ENCODE measurements at places on chromosomes 16 and 17.

- DNase-seq = no peak
These were observed 68.5 kb upstream of the ATP2A3 start for GRCh38 chr17:4032738-4033137.

DNA sequence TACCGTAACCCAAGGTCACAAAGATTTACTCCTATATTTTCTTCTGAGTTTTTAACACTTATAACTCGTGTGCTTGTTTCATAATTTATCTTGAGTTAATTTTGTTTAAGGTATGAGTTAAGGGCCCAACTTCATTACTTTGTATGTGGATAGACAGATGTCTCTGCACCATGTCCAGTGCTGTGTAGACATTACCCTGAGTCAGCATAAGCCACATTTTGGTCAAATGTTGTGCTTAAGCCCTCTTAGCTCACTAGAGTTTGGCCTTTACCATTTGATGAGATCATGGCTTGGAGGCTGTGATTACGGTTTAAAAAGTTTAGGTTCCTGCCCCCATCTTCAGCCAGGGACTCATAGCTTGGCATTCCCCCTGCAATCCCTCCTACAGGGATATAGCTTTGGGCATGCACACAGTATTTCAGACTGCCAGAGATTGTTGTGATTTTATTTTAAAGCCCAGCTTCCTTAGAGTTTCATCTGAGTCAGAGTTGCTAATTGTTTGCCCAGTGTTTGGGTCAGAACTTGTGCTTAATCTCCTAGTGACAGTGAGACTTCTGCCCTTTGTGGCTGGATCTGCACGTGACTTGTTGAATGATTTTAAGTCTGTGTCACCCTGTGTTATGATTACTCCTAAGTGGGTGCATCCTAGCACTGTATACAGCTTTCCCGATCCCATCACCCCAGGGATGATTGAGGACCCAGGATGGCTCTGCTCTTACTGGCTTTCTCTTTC, 393.1 kb downstream of the CNTNAP4 start:
- DNase-seq = no peak

DNA sequence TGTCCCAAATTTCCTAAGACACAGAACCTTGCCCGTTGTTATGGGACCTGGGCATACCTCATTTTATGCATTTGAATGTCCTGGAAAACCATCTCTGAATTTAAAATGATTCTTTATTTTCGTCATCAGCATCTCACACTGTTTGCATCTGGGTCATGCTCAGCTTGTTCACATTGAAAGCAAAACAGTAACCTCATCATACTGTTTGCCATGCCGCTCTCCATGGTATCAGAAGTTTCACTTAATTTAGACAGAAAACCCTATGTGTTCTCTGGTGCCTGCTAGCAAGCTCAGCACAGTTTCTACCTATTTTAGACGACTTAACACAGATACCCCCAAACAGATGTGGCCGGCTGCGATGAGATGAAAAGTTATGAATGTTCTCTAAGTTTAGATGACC, 292.1 kb downstream of the SNX29 start:
- DNase-seq = no peak

- no peak for DNase-seq
These were observed 548 bp downstream of the TBX2 start for GRCh38 chr17:61400066-61400716.

GRCh38 chr17:41415411-41415810, 9.0 kb downstream of the KRT37 start:
- DNase-seq = no peak

- no peak for DNase-seq
These were observed 91.8 kb downstream of the ASIC2 start for GRCh38 chr17:33201283-33201682.

- DNase-seq = no peak
These were observed 185.3 kb downstream of the AATF start for GRCh38 chr17:37134050-37134449.

DNA sequence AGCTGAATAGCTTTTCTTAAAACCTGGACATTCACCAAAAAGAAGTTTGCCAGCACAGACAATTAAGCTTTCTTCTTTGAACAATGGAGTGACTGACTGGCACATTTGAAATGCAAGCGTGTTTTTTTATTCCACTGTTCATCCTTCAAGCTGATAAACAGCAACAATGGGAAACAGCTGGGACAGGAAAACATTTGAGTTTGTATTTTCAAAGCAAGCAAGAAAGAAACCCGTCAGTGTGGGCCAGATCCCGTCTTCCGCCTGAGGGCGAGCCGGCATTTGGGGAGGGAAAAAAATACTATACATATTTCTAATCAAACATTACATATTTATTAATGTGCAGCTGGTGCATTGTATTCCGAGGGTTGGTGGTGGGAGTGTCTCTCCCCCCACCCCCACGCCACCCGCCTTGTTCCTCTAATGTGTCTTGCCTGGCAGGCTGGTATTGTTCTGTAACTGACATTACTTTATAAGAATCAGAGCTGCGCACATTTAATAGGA, 94.3 kb downstream of the CYLD start:
- no peak for DNase-seq

GRCh38 chr16:64933885-64934284, 188.0 kb downstream of the CDH11 start:
- DNase-seq = no peak

- DNase-seq = no peak
These were observed 987 bp upstream of the HASPIN start for GRCh38 chr17:3722716-3723115.

GRCh38 chr17:5557485-5557884, 26.8 kb downstream of the NLRP1 start:
- DNase-seq = no peak

GRCh38 chr17:19975601-19976000, 2.0 kb downstream of the AKAP10 start:
- no peak for DNase-seq

- DNase-seq = no peak
These were observed 105.2 kb downstream of the ABCA8 start for GRCh38 chr17:68849673-68850610.
